ENCODE measurements at places on chromosomes 3 and 15.
A peak's percentile ranks its signal among the peaks of the same experiment; 100 is the strongest.

DNA sequence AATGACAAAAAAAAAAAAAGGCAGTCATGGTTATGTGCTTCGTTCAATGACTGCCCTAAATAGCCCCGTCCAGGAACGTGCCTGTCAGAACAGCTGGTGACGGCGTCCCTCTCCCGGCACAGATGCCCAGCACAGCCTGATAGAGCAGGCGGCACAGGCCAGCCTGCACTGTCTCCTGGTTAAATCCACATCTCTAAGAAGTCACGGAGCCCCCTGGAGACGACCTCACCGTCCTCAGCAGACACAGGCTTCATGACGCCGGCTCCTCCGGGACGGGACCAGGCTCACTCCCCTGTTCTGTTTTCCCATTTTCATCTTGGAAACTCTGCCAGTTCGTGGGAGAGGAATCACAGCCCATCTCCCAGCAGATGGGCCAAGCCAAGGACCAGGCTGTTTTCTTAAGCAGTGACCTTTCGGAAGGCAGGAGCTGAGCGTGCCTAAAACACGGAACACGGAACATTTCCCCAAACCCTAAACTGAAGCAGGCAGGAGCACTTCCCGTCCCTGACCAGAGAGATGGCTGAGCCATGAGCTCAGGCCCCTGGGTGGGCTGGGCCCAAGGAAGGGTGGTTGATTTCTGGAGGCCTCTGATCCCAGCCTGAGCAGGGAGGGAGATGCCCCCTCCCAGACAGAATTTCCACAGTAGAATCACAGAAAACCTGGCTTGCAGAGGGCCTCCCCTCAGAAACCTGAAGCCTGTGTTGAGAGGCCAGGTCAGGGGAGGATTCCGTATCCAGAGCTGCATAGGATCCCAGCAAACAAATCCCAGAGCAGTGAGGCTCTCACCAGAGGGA is 35.9 kb downstream of the ADCY5 start:
- DNase-seq, result no peak

DNA sequence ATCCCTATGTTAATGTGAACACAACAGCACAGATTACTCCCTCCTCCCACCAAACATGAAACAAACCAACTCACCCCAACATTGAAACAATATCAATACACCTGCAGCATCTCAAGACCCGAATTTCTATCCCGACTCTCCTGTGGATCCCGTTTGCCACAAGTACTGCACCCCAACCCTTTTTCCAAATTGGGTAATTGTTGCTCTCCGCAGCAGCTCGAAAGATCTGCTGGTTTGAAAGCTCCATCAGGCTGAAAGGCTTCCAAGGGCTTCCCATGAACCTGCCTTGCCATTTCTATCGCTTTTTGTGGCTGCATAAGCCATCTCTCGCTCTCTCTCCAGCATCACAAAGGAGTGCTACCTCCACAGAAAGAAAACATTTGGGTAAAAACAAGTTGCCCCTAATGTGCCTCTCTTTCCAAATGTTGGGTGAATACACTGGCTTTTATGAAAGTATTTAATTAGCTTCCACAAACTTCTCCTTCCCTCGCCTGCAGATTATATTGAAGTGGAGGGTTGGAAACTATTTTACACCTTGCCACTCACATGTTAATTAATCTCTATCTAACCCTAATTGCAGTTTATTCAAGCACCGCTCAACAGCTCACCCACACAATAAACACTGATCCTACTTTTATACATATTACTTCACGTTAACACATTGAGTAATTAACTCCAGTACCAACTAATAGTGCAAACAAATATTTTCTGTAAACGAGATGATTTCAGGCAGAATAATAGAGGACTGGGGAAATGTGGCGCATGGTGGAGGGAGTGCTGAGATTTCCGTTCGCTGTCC is 2.5 kb upstream of the FEZF2 start:
- no peak for DNase-seq

DNA sequence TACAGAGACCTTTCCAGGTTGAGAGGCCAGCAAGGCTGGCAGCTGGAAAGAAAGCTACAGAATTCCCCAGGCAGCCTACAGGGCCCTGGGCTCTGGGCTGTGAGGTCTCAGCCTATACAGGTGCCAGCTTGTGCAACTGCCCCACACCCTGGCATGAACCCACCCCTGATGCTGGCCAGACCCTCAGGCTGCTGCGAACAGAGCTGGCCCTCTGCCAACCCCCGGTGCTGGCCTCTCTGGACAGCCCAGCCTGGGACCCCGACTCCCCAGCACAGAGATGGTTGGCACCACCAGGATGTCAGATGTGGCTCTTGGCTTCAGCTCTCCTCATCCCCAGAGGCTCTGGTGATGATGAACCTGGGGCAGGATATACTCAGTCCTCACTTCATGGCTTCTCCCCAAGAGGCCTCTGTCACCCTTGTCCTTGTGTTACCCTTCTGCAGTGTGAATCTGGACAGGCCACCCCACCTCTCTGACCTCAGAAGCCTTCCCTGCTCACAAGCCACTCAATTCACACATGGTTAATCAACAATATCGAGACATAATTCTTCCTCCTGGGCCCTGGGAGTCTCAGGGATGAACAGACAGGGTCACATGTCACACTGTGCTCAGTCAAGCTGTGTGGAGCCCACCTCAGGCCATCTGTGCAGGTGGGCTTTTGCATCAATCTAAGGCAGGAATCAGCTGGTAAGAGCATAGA is 11.0 kb upstream of the BFSP2 start:
- no peak for DNase-seq

DNA sequence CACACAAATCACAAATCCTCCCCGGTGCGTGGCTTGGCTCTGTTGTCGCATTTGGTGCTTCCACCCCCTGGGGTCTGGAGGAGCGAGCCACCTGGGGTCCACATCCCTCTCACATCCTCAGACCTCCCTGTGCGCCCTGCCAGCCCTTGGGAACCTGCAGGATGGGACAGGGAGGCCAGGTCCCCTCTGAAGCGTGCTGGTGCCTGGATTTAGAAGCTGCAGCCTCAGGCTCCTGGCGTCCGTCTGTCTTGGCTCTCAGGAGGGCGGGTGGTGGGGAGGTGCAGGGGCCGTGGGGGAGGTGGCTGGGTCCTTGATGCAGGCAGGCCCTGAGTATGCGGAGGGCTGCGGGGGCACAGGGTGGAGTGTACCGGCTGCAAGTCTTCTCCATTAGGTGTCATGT is 38.4 kb downstream of the RGMA start:
- no peak for DNase-seq

DNA sequence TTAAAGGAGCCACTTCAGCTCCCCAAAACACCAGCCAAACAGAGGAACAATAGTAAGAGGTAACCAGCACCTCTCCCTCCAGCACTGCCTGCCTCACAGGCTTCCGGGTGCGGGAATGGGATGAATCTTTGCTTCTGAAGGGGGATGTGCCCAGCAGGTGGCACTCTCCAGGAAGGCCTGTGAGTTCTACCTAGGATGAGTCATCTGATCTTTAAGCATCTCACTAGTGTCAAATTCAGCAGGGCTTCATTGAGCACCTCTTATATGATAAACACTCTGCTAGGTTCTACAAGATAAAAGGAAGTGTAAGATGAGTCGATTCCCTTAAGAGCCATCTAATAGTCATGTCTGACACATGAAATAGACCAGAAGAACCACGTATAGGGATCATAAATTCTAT is 237.4 kb upstream of the UMPS start:
- DNase-seq, result no peak

GRCh38 chr3:102225005-102225404 is 209.8 kb upstream of the ZPLD1 start:
- DNase-seq, result no peak

GRCh38 chr15:73378089-73378488 is 9.3 kb upstream of the HCN4 start:
- no peak for DNase-seq

DNA sequence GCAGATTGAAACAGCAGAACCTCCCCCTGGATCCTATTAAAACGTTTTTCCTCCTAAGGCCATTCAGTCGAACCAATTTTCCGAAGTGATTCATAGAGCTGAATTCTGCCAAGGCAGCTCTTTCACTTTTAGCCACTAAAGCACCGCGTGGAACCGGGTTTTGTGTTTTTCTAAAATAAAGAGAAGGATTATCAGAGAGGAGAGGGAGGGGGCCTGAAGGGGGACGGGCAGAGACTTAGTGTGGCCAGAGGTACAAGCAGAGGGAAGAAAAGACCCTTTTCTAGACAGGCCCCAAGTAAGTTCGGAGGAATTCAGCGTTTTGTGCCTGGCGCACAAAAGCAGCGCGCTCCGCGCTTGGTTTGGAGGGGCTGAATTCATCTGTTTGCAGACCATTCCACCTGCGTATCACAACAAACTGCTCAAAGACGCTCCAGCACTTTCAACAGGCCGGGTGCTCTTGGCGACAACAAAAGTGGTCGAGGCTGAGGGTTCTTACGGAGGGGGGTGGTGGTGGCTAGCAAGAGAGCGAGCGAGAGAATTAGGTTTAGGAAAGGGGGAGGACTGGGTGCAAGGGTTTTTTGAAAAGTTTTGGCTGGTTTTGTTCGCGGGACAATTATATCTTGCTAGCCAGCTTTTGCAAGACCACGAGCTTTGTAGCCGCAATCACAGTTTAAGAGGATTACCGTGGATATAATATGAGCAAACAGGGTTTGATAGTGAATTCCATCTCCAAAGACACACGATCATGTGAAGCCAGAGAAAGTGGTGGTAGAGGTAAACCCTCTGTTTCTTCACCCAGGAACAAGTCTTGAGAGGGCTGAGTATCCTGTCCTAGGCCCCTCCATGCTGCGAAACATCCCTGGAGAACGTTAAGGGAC is 1.2 kb upstream of the FEZF2 start:
- peak; percentile 6 for DNase-seq

DNA sequence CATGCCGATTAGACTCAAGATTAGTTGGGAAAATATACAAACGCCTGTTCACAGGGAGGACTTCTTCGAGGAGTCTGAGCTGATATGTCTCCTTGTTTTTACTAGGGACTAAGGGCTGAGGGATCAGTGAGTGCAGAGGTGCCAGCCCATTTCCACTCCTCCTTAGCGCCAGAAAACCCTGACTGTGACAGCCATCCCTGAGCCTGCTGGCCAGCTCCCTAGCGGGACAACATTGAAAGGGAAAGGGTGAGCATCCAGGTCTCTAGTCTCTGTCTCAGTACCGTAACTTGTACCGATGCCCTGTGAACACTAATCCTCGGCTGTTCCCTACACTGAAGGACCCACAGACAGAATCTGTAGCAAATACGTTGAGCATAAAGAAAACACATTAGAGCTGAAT is 243.4 kb downstream of the WNT5A start:
- DNase-seq, result no peak

DNA sequence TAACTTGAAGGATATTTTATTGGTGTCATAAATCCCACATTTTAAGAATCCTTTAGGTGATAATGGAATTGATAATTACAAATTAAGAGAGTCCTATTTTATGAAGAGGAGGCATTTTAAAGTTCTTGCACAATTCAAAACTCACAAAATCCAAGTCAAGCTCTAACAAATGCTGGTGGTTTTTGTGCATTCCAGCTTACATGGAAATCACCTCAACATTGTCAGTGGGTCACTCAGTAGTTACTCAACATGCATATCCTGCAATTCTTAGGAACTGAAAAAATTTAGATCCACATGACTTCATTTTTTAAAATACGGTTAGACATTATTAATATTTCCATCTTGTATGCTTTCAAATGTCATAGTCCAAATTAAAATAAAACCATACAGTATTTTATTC is 487.2 kb downstream of the CNTN3 start:
- DNase-seq, result no peak

GRCh38 chr3:185724761-185725160 is 100.1 kb downstream of the IGF2BP2 start:
- DNase-seq, result no peak

DNA sequence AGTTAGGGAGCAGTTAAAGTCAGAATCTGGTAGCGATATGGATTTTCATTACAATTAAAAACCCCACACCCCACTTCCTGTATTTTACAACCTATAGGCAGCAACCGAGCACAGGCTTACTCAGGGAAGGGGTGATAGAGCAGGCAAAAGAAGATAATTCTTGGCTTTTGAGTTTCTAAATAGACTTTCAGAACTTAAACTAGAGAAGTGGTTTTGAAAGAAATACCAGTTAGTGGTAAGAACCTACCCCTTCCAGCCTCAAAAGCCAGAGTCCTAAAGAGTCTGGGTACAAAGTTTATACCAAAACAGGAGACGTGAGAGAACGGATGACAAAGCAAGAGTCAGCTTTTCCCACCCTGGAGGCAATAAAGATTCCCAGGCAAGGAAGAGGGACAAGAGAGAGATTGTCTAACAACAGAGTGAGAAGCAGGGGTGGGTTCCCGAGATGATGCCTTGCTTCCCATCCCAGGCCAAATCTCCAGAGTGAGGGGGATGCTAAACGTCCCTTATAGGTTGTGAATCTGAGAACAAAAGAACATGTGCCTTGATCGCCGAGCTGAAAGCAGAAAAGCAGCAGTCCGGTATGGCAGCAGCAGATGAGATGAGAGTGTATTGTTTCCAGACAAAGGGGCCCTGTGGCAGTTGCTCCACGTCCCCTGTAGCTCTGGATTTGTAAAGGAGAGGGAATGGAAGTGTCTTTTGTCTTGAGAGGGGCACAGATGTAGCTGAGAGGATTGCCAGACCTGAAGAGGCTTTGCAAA is 36.8 kb downstream of the KLHL6 start:
- no peak for DNase-seq

GRCh38 chr3:127734754-127735473 is 62.2 kb downstream of the ABTB1 start:
- no peak for DNase-seq

DNA sequence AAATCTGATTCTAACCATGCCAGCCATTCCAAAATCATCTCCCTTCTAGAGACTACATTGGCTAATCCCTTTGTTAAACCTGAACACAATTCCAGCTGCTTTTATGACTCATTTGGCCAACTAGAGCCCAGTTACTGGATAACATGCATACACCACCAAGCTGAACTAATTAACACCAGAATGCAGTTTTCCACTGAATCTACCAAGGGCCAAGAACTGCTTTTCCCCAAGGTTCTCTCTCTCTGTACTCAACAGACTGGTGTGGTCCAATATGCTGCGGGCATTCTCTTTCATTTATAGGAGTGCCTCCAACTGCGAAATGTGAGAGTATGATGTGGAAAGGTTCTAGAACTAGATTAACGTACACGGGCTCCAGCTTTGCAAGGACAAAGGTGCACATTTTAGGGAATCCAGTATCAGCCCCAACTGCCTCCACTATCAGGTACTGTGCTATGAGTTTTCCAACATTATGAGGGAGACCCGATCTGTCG is 1.5 kb downstream of the CHSY1 start:
- DNase-seq, result peak; percentile 82

- no peak for DNase-seq
Measured at GRCh38 chr3:155495387-155495786, 201.9 kb upstream of the STRIT1 start.

- no peak for DNase-seq
Measured at GRCh38 chr15:44385344-44385942, 42.0 kb upstream of the CTDSPL2 start.

- DNase-seq, result no peak
Measured at GRCh38 chr3:100697172-100697571, 12.1 kb upstream of the TFG start.

- no peak for DNase-seq
Measured at GRCh38 chr3:146621723-146622122, 16.6 kb upstream of the PLSCR5 start.

Measured in epithelial cell of proximal tubule (primary cell).